ENCODE measurements at places on chromosomes 13 and 19. TPM values are rescaled to one million over a fixed set of nuclear protein-coding genes. Genes with fewer than 3 reads are reported as not detected.
A peak's percentile ranks its signal among the peaks of the same experiment; 100 is the strongest.

C19orf81 gene
- total RNA-seq = 1.6 TPM

DNA sequence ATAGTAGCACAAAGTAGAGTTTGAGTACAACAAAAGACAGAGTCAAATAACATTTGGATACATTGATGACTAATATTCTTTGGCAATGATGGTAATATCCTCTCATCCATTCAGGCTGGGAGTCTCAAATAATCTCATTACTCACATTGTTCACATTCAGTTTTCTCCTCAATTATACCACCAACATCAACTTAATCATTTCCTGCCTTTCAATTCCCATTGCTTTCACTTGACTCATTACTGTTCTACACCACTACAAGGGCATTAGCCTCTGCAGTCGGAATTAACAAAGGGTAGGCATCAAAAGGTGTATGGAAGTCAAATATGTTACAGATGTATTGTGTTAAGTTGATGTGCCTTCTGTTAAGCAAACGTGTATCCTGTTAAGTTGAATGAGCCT is 518.4 kb upstream of the SLITRK1 start:
- no peak for DNase-seq

DNA sequence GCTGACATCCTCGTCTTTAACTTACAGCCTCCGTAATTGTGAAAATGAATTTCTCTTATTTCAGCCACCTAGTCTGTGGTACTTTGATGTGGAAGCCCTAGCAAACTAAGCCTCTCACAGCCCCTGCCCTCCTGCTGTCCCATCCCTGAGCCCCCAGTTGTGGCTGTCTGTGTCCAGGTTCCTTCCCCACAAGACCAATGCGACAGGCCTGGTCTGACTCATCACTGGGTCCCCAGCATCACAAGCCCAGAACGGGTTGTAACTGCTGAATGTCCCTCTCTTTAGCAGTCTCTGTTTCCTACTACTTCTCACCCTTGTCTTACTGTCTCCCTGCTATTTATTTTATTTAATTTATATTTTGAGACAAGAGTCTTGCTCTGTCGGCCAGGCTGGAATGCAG is 5.7 kb downstream of the POU2F2 start:
- DNase-seq = no peak

DNA sequence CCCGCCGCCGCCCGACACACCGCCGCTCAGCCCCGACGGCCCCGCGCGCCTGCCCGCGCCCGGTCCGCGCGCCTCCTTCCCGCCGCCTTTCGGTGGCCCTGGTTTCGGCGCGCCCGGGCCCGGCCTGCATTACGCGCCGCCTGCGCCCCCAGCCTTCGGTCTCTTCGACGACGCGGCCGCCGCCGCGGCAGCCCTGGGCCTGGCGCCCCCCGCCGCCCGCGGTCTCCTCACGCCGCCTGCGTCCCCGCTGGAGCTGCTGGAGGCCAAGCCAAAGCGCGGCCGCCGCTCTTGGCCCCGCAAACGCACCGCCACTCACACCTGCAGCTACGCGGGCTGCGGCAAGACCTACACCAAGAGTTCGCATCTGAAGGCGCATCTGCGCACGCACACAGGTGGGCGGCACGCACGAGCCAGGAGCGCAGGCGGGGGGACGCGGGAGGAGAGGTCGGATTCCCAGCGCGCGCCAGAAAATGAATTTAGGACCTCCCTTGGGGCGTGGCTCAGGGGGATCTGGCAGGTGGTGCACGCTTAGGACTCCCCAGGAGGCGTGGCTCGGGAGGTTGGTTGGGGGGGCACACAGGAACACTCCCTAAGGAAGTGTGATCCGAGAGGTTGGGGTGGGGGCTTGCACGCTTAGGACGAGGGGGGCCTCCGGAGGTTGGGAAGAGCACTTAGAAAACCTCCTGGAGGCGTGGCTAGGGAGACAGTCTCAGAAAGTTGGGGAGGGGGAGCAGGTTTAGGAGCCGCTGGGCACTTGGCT is 1.2 kb downstream of the KLF2 start:
- DNase-seq = no peak

PROZ gene
- total RNA-seq = not detected

DNA sequence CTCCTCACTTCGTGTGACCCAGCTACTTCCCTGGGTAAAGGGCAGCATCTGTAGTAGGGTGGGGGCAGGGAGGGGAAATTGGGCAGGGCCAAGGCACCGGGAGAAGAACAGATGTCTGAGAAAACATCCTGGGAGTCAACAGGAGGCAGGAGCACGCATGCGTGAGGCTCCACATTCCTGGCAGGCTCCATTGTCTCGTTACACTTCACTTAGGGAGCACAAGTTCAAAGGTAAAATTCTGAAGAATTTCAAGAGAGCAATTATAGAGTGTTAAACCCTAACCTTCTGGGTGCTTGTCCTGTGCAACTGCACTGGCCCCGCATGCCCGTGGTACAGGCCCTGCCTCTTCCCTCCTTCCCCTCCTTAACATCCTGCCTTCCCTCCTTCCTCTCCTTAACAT is 79.6 kb upstream of the POMP start:
- no peak for DNase-seq

- DNase-seq = peak; percentile 59
These were observed 88.8 kb downstream of the GNG7 start for GRCh38 chr19:2613507-2614295.

TNFSF13B gene
- 27.5 TPM for total RNA-seq

GRCh38 chr13:44313674-44314073 is 60.0 kb upstream of the SERP2 start:
- no peak for DNase-seq

DNA sequence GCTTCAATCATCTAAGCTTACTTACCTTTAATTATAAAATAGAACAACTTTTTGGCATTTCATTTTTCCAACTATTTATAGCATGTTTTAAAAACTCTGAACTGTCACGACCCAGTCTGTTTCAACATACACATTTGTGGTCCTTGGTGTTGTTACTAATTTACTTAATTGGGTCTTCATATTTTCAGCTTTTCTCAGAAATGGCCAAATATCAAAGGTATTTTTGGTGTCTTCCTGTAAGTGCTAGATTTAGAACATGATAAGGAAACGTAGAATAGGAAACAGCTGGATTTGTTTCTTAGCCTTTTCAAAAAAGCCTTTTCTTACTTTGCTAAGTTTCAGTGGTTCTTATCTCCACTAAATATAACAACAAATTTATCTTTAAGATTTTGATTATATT is 11.4 kb downstream of the LPAR6 start:
- DNase-seq = peak; percentile 42

- DNase-seq = no peak
These were observed 128.7 kb downstream of the KLF12 start for GRCh38 chr13:74005320-74006157.

GRCh38 chr13:82698941-82699340 is 1183.3 kb downstream of the SLITRK1 start:
- no peak for DNase-seq

C1QTNF9B gene
- total RNA-seq = not detected

GRCh38 chr19:49691243-49692146 is 579 bp downstream of the CPT1C start:
- DNase-seq = peak; percentile 40

- DNase-seq = no peak
These were observed 2.2 kb downstream of the RINL start for GRCh38 chr19:38875656-38876395.

PABPC3 gene
- 0.54 TPM for total RNA-seq

- peak; percentile 18 for DNase-seq
These were observed 1092.3 kb downstream of the EFNB2 start for GRCh38 chr13:105442949-105443699.

- peak; percentile 36 for DNase-seq
These were observed 130.3 kb upstream of the LSM14A start for GRCh38 chr19:34041925-34042521.

GRCh38 chr19:58555369-58555885 is 522 bp upstream of the CHMP2A start:
- DNase-seq = no peak

GRCh38 chr19:39951686-39952085 is 17.3 kb upstream of the FCGBP start:
- no peak for DNase-seq

- DNase-seq = no peak
These were observed 9.6 kb downstream of the CHERP start for GRCh38 chr19:16532440-16533234.

PMIS2 gene
- not detected for total RNA-seq

PDE4A gene
- under 0.01 TPM for total RNA-seq

ACER1 gene
- under 0.01 TPM for total RNA-seq

ZNF549 gene
- total RNA-seq = 5.4 TPM

Measured in hematopoietic multipotent progenitor cell (in vitro differentiated cells).